ENCODE measurements at places on chromosomes 1 and 21.

DNA sequence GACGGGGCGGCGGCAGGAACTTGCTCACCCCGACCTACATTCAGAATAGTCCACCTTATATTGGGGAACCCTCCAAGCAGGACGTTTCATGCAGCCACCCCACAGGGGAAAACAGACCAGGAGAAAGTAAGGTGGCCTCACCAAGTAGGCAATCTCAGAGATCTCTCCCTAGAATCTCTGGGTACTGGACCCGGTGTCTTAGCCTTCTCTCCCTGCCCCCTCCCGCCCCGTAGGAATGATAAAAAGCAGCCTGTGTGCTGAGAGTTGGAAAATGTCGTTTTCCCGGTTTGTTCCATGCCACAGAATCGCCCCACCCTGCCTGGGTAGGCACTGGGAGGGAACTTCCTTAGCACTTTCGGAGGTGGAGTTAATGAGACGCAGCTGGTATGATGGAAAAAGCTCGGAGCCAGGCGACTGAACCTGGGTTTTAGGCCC, 789 bp upstream of the PTPN14 start:
- H3K4me1 ChIP-seq: peaks cover 51% of the 10 kb centered on the region
- H3K36me3 ChIP-seq: no peaks in the 10 kb centered on the region
- H3K27ac ChIP-seq: peak overlapping the region; percentile 98
- peak; percentile 5 for DNase-seq

GRCh38 chr1:183689762-183690204, 36.7 kb upstream of the APOBEC4 start:
- no peak for DNase-seq
- peaks cover 5% of the 10 kb centered on the region for H3K4me1 ChIP-seq
- no peaks in the 10 kb centered on the region for H3K27me3 ChIP-seq
- H3K4me3 ChIP-seq: no peak overlapping the region
- H3K27ac ChIP-seq: no peak overlapping the region

GRCh38 chr1:206538901-206539640, 31.7 kb downstream of the RASSF5 start:
- H3K27me3 ChIP-seq: peaks cover 2% of the 10 kb centered on the region
- no peak overlapping the region for H3K27ac ChIP-seq
- no peak for DNase-seq
- H3K4me1 ChIP-seq: no peaks in the 10 kb centered on the region

DNA sequence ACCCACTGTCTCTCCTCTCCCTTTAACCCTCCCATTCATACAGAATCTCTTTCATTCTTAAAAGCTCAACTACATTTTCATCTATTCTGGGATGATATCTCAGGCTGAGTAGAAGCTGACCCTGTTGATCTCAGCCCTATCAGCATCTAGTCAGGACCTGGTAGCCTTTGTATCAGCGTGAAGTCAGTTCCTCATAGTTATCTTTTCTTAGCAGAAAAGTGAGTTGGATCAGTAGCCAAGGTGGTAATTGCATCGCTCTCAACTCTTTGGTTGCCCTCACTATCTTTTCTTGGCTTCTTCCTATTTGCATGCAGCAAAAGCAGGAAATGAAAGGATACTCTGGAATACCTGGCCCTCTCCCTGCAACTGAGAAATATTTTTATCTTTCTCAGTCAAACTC, 13.6 kb upstream of the GOLT1A start:
- H3K27me3 ChIP-seq: peaks cover 9% of the 10 kb centered on the region
- H3K4me1 ChIP-seq: no peaks in the 10 kb centered on the region
- no peaks in the 10 kb centered on the region for H3K36me3 ChIP-seq
- no peak for DNase-seq

DNA sequence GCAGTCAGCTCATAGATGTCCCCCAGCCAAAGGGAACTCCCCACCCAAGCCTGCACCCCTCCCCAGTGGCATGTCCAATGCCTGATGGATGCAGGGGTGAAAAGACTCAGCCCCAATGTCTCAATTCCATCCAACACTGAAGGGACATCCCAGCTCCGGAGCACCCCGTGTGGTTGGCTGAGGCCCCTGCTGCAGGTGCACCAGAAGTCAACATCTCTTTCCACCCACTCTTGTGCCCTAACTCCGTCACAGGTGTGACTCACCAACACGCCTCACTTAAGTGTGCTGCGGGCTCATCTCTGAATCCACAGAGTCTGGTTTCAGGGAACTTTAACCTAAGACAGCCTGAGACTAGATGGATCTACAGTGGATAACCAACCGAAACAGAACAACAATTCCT, 40.9 kb upstream of the ZBTB18 start:
- peaks cover 26% of the 10 kb centered on the region for H3K4me1 ChIP-seq
- no peaks in the 10 kb centered on the region for H3K36me3 ChIP-seq
- H3K27me3 ChIP-seq: peaks cover 5% of the 10 kb centered on the region
- no peak overlapping the region for H3K27ac ChIP-seq

DNA sequence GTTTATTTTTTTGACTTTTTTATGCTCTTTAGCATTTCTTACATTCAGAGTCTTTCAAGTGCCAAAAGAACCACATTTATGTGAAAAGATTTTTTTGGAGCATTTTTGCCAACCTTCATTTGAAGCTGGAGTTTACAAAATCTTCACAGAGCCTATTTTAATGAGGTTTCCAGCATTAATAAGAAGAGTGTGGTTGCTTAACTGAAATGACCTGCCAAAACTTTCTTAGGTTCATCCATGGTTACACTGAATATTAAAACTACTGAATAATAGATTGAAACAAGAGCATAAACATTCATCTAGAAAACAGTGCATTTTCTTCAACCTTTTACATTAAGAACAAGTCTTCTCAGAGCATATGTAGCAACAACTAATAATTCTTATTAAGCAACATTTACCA, 672.3 kb upstream of the CXADR start:
- peaks cover 7% of the 10 kb centered on the region for H3K4me1 ChIP-seq
- DNase-seq: no peak
- no peaks in the 10 kb centered on the region for H3K36me3 ChIP-seq
- no peak overlapping the region for H3K27ac ChIP-seq
- H3K27me3 ChIP-seq: no peaks in the 10 kb centered on the region

DNA sequence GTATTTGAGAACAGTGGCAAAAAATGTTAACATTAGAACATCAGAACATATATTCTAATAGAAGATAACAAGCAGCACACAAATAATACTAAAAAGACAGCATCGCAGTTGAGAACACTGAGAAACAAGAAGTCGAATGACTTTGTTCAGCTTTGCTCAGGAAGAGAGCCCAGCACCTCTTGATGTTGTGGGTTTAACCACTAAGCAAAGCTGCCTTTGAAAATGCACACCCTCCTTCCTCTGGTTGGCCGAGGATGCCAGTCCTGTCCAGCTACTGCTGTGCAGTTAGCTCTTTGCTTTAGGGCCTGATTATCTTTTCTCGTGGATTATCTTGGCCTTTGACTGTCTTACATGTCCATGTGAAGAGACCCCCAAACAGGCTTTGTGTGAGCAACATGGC, 60.5 kb downstream of the SPATA46 start:
- H3K27me3 ChIP-seq: no peaks in the 10 kb centered on the region
- peaks cover 8% of the 10 kb centered on the region for H3K4me1 ChIP-seq

- H3K4me3 ChIP-seq: no peak overlapping the region
- H3K27me3 ChIP-seq: peaks cover 2% of the 10 kb centered on the region
- no peak for DNase-seq
- H3K4me1 ChIP-seq: no peaks in the 10 kb centered on the region
- H3K36me3 ChIP-seq: no peaks in the 10 kb centered on the region
- H3K27ac ChIP-seq: no peak overlapping the region
These were observed 12.8 kb upstream of the XCL2 start for GRCh38 chr1:168556647-168557046.

GRCh38 chr1:27166929-27167328, 12.0 kb upstream of the SLC9A1 start:
- no peak overlapping the region for H3K4me3 ChIP-seq
- H3K4me1 ChIP-seq: no peaks in the 10 kb centered on the region
- no peak overlapping the region for H3K27ac ChIP-seq
- no peaks in the 10 kb centered on the region for H3K36me3 ChIP-seq

- H3K4me1 ChIP-seq: peaks cover 8% of the 10 kb centered on the region
- no peaks in the 10 kb centered on the region for H3K27me3 ChIP-seq
- H3K4me3 ChIP-seq: no peak overlapping the region
- no peaks in the 10 kb centered on the region for H3K36me3 ChIP-seq
- no peak for DNase-seq
These were observed 17.2 kb upstream of the AKIRIN1 start for GRCh38 chr1:38973659-38974437.

DNA sequence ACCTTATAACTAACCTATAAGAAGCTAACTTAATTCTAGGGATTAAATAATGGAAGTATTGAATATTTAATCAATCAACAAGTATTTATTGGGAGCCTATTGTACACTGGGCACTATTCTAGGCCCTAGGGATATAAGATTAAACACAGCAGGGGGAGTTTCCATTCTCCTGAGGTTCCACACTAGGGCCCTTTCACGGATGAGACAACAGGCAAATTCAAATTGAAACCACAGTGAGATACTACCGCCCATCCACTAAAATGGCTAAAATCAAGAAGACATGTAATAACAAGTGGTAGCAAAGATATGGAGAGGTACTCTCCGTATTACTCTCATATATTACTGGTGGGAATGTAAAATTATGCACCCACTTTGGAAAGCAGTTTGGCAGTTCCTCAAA, 674.4 kb downstream of the KIF26B start:
- H3K27ac ChIP-seq: no peak overlapping the region
- H3K4me3 ChIP-seq: no peak overlapping the region
- DNase-seq: no peak
- H3K36me3 ChIP-seq: peaks cover 4% of the 10 kb centered on the region
- H3K4me1 ChIP-seq: peaks cover 10% of the 10 kb centered on the region
- no peaks in the 10 kb centered on the region for H3K27me3 ChIP-seq

DNA sequence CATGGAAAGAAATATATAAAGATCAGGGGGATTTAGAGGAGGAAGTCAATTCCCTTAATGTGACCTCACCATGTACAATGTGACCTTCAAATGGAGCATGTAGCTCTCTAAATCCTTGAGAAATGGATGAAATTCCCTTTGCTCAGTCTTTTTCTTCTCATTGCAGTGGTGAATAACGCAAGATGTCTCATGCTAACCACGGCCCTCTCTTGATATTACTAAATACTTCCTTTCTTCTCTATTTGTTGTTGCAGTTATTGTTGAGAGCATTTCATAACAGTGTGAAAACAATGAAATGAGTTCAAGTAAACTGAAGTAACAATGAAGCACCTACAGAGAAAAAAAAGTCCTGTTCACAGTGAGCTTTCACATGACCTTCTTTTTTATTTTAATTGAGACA, 55.6 kb downstream of the ZNF281 start:
- no peak overlapping the region for H3K4me3 ChIP-seq
- DNase-seq: no peak
- H3K27me3 ChIP-seq: no peaks in the 10 kb centered on the region
- H3K4me1 ChIP-seq: peaks cover 3% of the 10 kb centered on the region

DNA sequence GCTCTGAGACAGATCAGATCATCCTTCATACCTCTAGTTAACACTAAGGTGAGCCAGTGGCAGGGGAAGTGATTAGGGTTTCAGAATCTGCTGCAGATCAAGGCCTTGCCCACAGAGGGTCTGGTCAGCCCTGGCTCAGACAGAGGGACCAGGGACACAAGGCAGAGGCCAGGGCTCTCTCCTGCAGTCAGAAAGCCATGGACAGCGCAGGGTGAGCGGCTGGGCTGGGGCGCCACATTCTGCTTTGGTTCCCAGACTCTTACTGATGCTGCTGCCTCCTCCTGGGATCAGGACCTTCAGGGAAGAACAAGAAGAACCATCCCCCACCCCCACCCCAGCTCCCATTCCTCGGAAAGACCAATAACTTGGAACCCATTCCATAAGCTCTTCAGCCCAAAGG, 43.1 kb downstream of the GPR161 start:
- H3K36me3 ChIP-seq: peaks cover 16% of the 10 kb centered on the region
- H3K4me1 ChIP-seq: peaks cover 13% of the 10 kb centered on the region
- no peak overlapping the region for H3K4me3 ChIP-seq
- DNase-seq: no peak
- H3K27me3 ChIP-seq: no peaks in the 10 kb centered on the region

DNA sequence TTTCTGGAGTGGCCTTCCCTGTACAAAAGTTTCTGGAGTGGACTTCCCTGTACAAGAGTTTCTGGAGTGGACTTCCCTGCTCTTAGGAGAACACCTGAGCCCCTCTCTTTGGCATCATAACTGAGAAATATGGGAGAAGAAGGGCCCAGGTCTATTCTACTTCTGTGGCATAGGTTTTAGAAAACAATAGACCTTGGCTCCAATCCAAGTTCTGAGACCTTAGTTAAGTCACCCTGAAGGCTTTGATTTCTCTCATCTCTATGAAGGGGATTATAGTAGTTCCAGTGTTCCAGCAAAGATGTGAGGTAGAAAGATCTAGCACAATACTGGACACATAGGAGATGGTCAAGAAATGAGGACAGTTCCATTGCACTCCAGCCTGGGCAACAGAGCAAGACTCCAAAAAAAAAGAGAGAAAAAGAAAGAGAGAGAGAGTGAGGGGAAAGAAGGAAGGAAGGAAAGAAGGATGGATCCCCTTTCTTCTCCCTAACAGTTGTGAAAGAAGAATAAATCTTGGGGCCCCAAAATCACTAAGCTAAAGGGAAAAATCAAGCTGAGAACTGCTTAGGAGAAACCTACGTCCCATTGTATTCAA, 13.3 kb upstream of the EIF4G3 start:
- H3K27ac ChIP-seq: no peak overlapping the region
- no peaks in the 10 kb centered on the region for H3K36me3 ChIP-seq
- no peak overlapping the region for H3K4me3 ChIP-seq
- H3K4me1 ChIP-seq: peaks cover 13% of the 10 kb centered on the region
- DNase-seq: no peak

- no peak overlapping the region for H3K4me3 ChIP-seq
- no peaks in the 10 kb centered on the region for H3K36me3 ChIP-seq
- no peak overlapping the region for H3K27ac ChIP-seq
- no peaks in the 10 kb centered on the region for H3K27me3 ChIP-seq
These were observed 15.1 kb upstream of the EDN2 start for GRCh38 chr1:41499591-41499990.

- H3K27me3 ChIP-seq: peaks cover 2% of the 10 kb centered on the region
- no peak overlapping the region for H3K27ac ChIP-seq
- H3K4me1 ChIP-seq: peaks cover 37% of the 10 kb centered on the region
- peak overlapping the region; percentile 94 for H3K4me3 ChIP-seq
- DNase-seq: no peak
These were observed 1.3 kb downstream of the POGK start for GRCh38 chr1:166840309-166841274.

DNA sequence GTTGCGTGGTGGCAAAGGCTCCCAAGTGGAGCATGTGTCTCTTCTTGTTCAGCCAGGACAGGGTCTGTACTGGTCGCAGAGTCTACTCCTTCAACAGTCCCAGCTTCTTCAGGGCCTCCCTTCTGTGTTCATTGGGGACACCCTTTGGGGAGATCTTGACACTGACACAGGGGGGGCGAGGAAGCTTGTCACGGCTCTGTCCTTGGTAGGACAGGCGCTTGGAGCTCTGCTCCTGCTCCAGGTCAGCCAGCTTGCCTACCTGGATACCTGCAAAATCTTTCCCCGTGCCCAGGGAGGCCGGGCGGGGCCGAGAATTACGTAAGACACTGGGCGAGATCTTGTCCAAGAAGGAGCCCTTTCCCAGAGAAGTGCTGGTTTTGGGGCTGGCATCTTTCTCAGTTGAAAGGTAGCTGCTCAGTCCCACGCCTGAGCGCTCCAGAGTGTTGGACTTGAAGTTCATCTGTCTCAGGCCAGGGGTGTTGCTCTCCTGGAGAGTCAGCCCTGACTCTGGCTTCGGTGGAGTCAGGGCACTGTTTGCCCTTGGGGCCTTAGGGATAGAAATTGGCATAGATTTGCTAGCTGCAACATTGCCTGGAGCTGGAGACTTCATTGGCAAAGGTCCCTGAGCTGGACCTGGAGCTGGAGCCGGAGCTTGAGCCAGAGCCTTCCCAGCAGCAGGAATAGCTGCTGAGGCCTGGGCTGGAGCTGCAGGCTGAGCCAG, 10.5 kb downstream of the C1orf116 start:
- no peaks in the 10 kb centered on the region for H3K36me3 ChIP-seq
- H3K4me1 ChIP-seq: peaks cover 43% of the 10 kb centered on the region
- DNase-seq: no peak
- no peak overlapping the region for H3K4me3 ChIP-seq
- no peaks in the 10 kb centered on the region for H3K27me3 ChIP-seq
- H3K27ac ChIP-seq: no peak overlapping the region

- no peak overlapping the region for H3K27ac ChIP-seq
- H3K4me1 ChIP-seq: peaks cover 8% of the 10 kb centered on the region
These were observed 4.8 kb downstream of the CDCA8 start for GRCh38 chr1:37697090-37697489.
